ENCODE measurements at places on chromosomes 16 and 17. TPM values are rescaled to one million over a fixed set of nuclear protein-coding genes. Genes with fewer than 3 reads are reported as not detected.

DNA sequence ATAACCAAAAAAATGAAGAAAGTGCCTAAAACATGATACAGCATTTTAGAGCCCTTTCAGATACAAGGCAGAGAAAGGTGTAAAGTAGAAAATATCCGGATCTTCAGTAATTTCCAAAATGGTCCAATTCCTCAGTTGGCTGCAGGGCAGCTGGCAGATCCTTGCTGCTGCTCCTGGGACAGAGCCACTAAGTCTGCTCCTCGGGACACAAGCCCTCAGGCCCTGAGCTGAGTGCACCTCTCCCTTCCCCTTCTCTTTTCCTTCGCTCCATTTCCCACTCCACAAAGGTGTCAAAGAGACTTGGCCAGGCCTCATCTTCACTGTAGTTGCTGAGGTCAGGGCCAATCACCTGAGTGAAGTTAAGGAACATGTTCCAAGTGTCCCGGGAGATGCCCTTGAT, 40.5 kb downstream of the DCUN1D3 start:
- DNase-seq: no peak
- H3K4me1 ChIP-seq: peaks cover 22% of the 10 kb centered on the region
- H3K4me3 ChIP-seq: no peak overlapping the region
- no peak overlapping the region for H3K27ac ChIP-seq
- H3K36me3 ChIP-seq: peaks cover 27% of the 10 kb centered on the region

DNA sequence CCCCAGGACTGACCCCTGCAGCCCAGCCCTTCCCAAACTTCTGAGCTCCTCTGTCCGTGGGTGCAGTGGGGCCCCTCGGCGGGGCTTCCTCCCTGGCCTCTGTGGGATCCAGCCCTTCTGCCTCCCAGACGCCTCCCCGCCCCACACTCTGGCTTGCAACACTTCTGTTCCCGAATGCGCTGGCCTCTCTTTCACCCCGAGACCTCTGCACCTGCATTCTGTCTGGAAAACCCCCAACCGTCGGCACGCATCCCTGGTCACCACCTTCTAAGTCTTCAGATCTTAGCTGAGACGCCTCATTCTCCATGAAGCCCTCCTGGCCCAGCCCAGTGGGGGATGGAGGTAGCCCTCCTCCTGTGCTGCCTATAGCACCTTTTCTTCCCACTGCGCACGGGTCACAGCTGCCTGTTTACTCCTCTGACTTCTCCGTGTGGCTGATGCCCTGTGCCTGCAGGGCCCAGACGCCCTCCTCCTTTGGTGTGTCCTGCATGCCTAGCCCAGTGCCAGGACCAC, 26.4 kb downstream of the TMEM235 start:
- DNase-seq: peak; percentile 35
- H3K27me3 ChIP-seq: no peaks in the 10 kb centered on the region
- H3K4me1 ChIP-seq: peaks cover 36% of the 10 kb centered on the region
- peak overlapping the region; percentile 52 for H3K27ac ChIP-seq
- no peaks in the 10 kb centered on the region for H3K36me3 ChIP-seq

DNA sequence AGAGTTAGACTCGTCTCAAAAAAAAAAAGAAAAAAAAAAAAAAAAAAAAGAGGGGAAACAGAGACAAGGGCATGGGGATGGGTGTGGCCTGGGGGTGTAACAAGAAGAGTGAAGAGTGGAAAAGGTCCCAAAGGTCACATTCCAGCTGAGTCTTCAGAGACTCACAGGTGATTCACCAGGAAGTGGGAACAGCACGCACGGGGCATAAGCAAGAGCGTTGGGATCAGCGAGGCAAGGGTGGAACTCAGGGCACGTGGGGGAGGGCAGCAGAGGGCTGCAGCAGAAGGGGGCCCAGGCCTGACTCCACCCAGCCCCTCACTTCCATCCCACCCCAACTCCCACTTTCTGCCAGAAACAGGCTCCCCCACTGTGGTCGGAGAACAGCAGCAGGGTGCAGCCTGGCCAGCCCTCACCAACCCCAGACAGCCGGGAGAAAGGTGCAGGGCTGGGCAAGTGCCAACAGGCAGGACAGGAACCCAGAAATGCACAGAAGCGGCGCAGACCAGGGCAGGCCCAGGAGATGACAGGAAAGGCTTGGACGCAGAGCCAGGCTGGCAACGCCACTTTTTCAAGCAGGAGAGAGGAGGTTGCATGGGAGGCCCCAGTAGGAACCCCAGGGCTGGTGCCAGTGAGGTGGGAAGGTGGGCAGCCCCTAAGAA, 3.3 kb downstream of the MEAK7 start:
- no peaks in the 10 kb centered on the region for H3K27me3 ChIP-seq
- no peak overlapping the region for H3K27ac ChIP-seq
- no peak for DNase-seq
- H3K36me3 ChIP-seq: peaks cover 21% of the 10 kb centered on the region
- no peak overlapping the region for H3K4me3 ChIP-seq

CMIP gene
- 80.5 TPM for total RNA-seq

DNA sequence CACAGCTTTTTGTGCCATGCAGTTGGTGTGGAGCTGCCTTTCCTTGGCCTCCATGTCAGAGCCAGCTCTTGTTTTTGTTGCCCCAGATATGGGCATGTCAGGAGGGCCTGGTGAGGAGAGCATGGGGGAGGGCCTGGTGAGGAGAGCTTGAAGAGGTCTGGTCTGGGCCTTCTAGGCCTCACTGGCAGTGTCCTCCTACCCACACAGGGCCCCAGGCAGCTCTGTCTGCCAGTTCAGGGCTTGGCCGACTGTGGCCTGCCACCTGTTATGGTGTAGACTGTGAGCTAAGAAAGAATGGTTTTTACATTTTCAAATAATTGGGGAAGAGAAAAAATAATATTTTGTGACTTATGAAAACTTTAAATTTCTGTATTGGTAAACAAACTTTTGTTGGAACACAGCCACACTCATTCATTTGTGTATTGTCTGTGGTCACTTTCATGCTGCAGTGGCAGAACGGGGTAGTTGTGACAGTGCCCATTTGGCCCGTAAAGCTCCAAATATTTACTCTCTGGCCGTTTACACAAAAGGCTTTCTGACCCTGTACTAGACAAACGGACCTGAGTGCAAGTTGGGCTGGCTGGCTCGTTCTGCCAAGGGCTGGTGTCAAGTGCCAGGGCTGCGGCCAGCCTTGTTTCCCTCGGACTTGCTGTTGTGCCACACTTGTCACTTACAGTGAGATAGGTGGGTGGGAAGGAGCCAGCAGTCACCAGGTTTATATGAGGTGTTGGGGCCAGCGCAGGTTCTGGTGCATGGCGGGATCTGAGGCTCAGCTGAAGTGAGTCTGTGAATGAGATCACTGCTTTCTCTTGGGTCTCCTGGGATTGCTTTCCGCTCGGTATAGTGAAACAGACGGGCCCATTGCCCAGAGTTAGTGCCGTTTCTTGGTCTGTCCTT, 18.2 kb downstream of the PGS1 start:
- peak overlapping the region; percentile 72 for H3K27ac ChIP-seq
- H3K27me3 ChIP-seq: no peaks in the 10 kb centered on the region
- no peak for DNase-seq
- H3K36me3 ChIP-seq: peaks cover 10% of the 10 kb centered on the region
- peaks cover 22% of the 10 kb centered on the region for H3K4me1 ChIP-seq

BAIAP3 gene
- 15.9 TPM for total RNA-seq

DNA sequence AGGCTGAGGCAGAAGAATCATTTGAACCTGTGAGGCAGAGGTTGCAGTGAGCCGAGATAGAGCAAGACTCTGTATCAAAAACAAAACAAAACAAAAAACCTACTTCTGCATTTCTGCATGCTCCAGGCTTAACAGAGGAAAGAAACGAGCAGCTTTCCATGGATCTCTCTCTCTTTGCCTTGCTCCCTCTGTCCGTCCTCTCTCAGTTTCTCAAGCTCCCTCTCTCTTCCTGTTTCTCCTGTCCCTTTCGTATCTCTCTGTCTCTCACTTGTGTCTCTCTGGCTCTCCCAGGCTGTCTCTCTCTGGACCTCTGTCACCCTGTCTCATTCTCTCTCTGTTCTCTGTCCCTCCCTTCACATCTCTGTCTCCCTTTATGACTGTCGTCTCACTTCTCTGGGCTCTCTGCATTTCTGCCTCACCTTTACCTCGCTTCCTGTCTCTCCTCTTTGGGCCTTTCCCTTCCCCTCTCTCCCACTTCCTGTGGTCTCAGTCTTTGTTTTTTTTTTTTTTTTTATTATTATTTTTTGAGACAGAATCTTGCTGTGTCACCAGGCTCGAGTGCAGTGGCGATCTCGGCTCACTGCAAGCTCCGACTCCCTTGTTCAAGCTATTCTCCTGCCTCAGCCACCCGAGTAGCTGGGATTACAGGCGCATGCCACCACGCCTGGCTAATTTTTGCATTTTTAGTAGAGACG, 4.1 kb upstream of the PITPNA start:
- no peak for DNase-seq
- H3K36me3 ChIP-seq: no peaks in the 10 kb centered on the region
- no peaks in the 10 kb centered on the region for H3K27me3 ChIP-seq
- H3K4me1 ChIP-seq: peaks cover 7% of the 10 kb centered on the region

DNA sequence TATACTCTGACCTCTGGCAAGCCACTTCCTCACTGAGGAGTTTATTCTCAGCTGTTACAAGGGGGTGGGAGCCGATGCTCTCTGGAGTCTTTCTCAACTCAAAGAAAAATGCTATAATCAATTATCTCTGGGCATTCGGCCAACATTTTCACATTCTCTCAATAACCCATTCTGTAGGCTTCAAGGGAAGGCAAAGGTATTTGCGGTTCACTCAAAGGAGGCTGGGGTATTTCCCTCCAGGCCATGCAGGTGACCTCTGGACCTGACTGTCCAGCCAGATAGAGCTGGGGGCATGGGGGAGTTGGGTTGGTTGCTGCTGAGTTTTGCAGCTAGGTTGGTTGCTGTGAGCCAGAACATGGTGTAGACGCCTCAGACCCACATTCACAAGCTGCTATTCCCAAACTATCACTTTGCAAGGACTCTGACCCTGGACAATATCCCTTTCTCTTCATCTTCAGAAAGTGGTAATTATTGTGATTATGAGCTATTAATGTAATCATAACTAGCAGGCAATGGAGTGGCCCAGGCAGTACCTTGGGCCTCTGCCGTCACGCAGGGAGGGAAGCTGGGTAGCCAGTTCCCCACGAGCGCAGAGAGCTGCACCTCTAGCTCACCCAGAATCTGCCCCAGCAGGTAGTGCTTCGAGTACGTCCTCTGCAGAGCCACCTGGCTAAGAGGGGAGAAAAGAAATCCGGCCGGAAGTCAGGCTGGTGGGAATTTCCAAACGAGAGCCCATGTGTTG, 42.1 kb downstream of the AIPL1 start:
- no peaks in the 10 kb centered on the region for H3K4me1 ChIP-seq
- no peak for DNase-seq
- no peaks in the 10 kb centered on the region for H3K36me3 ChIP-seq
- H3K27me3 ChIP-seq: no peaks in the 10 kb centered on the region
- H3K27ac ChIP-seq: no peak overlapping the region

DNA sequence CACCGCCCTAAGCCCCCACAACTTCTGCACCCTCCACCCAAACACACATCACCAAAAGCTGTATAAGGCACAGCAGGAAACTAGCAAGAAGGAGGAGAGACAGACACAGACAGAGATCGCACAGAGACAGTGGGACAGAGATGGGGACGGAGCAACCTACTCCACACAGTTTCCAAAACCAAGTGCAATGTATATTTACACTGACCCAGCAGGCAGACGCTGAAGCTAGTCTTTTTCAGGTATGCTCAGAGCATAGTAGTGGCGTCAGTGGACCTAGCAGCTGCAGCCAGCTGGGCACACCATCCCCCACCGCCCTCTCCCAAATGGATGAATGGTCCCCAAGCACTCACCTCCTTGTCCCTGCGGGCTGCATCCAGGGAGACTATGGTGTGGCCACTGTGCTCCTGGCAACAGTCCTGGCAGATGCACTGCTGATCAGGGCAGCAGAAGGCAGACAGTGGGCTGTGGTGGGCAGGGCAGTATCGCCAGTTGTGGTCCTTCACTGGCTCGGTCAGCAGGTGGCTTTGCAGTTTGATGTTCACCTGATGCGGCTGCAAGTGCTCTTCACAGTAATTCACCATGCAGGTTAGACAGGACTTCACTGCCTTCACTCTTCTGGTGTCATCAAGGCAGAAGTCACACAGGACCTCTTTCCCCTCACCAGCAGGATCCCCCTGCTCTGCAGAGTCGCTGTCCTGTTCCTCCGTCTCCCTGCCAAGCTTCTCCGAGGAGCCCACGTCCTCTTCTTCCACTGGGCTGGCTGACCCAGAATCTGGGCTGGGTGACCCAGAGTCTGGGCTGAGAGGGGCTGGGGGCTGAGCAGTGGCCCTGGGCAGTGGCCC, 31.5 kb upstream of the FBXW10B start:
- DNase-seq: peak; percentile 48
- H3K27me3 ChIP-seq: no peaks in the 10 kb centered on the region
- H3K4me3 ChIP-seq: peak overlapping the region; percentile 70
- no peaks in the 10 kb centered on the region for H3K36me3 ChIP-seq

- no peaks in the 10 kb centered on the region for H3K27me3 ChIP-seq
- H3K36me3 ChIP-seq: no peaks in the 10 kb centered on the region
- peak; percentile 74 for DNase-seq
Measured at GRCh38 chr17:82497483-82498405, 21.8 kb upstream of the FOXK2 start.

GRCh38 chr16:16989368-16989767, 481.4 kb downstream of the XYLT1 start:
- no peak for DNase-seq
- H3K36me3 ChIP-seq: no peaks in the 10 kb centered on the region
- H3K27me3 ChIP-seq: no peaks in the 10 kb centered on the region
- H3K4me3 ChIP-seq: no peak overlapping the region
- H3K27ac ChIP-seq: no peak overlapping the region

- peak overlapping the region; percentile 52 for H3K27ac ChIP-seq
- no peaks in the 10 kb centered on the region for H3K27me3 ChIP-seq
- no peaks in the 10 kb centered on the region for H3K36me3 ChIP-seq
- H3K4me1 ChIP-seq: peaks cover 8% of the 10 kb centered on the region
Measured at GRCh38 chr17:68581863-68582645, 19.1 kb downstream of the FAM20A start.

RNF222 gene
- not detected for total RNA-seq

MARCHF10 gene
- 13.8 TPM for total RNA-seq

CDH5 gene
- 196 TPM for total RNA-seq

PRSS33 gene
- not detected for total RNA-seq

CYGB gene
- total RNA-seq: 15.9 TPM

NLRC5 gene
- total RNA-seq: 46.4 TPM

TP53TG3F gene
- not detected for total RNA-seq

RBFOX1 gene
- total RNA-seq: 3.0 TPM

DNA sequence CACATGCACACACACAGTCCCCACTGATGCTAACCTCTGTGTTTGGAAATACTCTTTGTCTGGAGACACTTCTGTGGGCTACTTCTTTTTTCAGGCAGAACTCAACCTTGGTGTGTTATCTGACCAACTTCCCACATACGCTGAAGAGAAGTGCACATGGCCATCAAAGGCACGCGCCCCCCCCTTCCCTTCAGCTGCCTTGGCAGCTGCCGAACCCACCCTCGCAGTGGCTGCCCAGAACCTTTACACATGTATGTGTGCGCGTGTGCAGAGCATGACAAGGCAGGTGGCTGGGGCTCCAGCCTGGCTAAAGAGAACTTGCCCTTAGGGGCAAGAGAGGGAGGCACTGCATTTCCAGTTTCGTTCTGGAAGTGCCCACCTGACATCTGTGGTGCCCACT, 3.9 kb downstream of the RAPGEFL1 start:
- no peak overlapping the region for H3K27ac ChIP-seq
- H3K36me3 ChIP-seq: peaks cover 1% of the 10 kb centered on the region
- no peaks in the 10 kb centered on the region for H3K27me3 ChIP-seq
- H3K4me1 ChIP-seq: peaks cover 4% of the 10 kb centered on the region
- no peak for DNase-seq

Data from lung (tissue), 17 donors.